ENCODE measurements at places on chromosomes 2 and 18. TPM values are rescaled to one million over a fixed set of nuclear protein-coding genes. Genes with fewer than 3 reads are reported as not detected.

The NEU4 gene
- 0.56 TPM for total RNA-seq

GRCh38 chr2:188522517-188522916 lies 230.8 kb downstream of the GULP1 start:
- DNase-seq = no peak

The MBD1 gene
- total RNA-seq = 167 TPM

- DNase-seq = no peak
Observed at GRCh38 chr2:71940695-71941094, 207.0 kb downstream of the CYP26B1 start.

DNA sequence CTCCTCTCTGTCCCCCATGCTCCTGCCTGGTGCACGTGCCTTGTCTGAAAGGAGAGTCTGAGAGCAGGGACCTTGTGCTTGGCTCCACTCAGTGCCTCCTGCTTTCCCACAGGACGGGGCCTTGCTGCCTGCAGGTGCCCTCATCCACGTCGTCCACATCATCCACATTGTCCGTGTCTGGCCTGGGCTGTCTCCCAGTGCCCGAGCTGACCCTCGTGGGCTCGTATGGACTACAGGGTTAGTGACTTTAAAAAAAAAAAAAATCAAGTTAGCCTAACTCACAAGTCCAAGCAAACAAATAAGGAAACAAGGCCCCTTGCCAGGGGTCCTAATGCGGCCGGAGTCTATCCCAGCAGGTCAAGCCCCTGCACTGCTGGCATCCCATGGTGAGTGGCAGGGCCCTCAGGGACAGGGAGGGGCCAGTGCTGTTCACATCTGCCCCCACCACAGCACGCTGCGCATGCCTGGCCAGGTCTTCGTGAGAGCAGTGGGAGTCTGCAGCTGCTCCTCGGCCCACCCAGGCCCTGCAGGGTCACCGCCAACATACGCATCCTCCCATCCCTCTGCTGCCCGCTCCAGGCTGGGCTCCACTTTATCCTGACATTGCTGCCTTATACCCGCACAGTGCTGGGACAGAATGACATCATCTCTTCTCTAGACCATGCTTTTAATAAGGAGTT lies 232.6 kb downstream of the NDUFA10 start:
- DNase-seq = no peak

- DNase-seq = peak; percentile 9
Observed at GRCh38 chr2:22329211-22330154, 1055.5 kb upstream of the KLHL29 start.

- DNase-seq = no peak
Observed at GRCh38 chr18:35267809-35268208, 22.2 kb downstream of the ZSCAN30 start.

The CPS1 gene
- 139 TPM for total RNA-seq

- DNase-seq = no peak
Observed at GRCh38 chr2:229832510-229832898, 89.3 kb downstream of the TRIP12 start.

DNA sequence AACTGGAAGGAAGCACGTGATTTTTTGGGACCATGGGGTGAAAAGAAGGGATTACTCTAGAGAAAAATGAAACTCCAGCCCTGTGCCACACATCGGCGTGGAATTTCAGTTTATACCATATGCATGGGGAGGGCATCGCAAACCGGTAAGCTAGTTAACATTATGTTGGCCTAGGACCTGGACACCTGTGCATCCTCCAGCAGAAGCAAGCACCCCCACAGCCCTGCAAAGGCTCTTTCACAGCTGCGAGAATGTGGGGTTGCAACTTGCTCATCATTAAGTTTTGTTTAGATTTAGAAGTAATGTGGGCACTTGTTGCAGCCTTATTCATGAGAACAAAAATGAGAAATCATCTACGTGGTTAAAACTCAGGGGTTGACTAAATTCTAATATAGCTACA lies 299.2 kb downstream of the PIEZO2 start:
- DNase-seq = no peak

The CD226 gene
- 0.21 TPM for total RNA-seq

DNA sequence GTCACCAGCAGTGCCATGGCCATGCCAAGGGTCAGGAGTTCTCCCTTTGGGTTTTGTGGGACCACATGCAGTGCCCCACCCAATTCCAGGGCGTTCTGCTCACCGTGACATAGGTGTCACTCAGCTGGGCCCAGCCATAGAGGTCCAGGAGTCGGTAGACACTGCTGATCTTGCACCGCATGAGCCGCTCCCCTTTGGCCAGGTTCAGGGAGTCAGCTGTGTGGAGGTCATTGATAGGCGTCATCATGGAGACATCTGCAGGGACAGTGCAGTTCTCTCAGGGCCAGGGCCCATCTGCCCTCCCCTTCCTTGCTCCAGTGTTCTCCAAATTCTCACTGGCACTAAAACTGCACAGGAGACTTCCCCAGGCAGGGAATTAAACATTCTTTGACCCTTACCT lies 71.9 kb downstream of the ADD2 start:
- DNase-seq = no peak
